ENCODE measurements at places on chromosomes 4 and X.

DNA sequence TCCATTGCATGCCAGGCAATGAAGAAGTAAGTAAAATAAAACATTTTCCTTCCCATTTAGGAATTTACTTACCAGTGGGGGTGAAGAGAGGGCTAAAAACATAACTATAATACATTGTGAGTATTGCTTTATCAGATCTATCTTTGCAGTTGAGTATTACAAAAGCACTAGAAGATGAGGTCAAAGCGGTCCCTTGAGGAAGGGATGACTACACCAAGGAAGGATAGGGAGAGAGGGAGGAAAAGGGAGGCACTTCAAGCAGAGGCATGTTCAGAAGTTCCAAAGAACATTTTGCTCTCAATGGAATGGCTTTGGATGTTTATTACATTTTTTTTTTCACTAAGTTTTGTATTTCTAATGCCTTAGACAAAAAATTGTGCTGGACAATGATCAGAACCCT, 127.8 kb downstream of the TET2 start:
- DNase-seq: no peak

DNA sequence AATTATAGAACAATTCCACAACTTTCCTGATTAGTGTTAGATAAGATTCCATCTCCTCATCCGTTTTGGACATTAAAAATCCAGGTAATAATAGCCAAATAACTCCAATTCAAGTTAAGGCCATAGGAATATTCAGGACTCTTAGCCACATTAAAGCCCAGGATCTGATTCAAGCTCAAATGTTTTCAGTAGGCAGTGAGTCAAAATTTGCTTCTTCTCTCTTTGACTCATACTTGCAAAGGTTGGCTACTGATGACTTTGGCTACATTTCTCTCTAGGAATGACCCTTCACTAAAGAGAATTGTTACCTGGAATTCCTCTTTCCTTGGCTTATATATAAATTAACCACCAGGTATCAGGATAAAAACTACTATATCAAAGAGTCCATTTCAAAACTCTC, 354.9 kb upstream of the HS3ST1 start:
- DNase-seq: no peak

DNA sequence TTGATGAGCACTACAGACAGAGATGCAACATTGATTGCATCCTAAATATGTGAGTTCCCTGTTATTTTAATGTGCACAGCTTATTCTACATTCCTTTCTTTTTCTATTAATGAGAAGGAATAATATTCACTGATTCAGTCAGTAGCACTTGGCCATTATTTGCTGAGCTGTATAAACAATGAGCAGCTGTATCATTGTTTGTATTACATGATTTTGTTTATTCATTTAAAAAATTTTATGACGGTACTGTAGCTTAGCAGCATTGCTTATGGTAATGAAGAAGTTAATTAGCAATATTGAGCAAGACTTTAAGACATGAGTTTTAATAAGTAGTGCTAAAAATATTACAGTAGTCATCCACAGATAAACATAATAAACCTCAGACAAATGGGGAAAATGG, 582.0 kb downstream of the ADGRL3 start:
- no peak for DNase-seq

GRCh38 chr4:85298037-85298436, 176.9 kb upstream of the ARHGAP24 start:
- no peak for DNase-seq

GRCh38 chr4:37477126-37477525, 209.1 kb downstream of the RELL1 start:
- DNase-seq: no peak

GRCh38 chr4:2251795-2252529, 9.9 kb downstream of the MXD4 start:
- DNase-seq: no peak

Data from renal pelvis (tissue), 12 donors.